Kasumi-1 (cell line): ENCODE measurements at places on chromosomes 11 and 22.

DNA sequence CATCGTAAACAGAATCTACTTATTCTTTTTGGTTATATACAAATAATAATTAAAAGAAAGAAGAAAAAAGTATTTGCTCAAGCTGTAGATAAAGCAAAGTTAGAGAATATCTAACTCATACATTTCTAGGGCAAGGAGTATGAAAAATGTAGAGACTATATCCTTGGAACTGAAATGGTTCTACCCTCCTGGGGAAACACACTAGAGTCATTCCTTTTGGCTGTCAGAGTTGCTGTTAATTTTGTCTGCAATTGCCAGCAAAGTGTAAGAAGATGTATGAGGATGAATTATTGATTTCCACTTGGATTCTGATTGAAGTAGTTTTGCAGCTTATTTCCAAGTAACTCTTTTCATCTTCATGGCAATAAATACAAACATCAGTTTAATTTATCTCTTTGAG is 69.1 kb downstream of the SLC17A6 start:
- DNase-seq: no peak

GRCh38 chr11:72012897-72013721 is 14.4 kb downstream of the IL18BP start:
- no peak for DNase-seq

DNA sequence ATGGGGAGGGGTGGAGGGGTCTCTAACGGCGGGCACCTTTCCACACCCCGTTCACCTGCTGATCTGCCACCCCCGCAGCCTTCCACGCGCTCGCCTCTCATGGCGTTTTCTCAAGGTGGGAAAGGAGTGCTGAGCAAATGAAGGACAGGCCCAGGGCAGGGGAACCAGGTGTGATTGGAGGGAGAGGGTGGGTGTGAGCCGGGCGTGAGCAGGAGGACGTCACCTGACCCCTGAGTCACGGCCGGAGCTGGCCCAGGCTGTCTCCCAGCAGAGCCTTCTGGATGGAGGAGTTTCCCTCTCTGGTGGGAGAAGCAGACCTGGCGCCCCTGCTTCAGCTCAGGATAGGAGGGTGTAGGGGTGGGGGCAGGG is 14.0 kb upstream of the ARHGAP8 start:
- no peak for DNase-seq

- no peak for DNase-seq
These were observed 5.4 kb upstream of the RPS6KB2 start for GRCh38 chr11:67422891-67423290.

DNA sequence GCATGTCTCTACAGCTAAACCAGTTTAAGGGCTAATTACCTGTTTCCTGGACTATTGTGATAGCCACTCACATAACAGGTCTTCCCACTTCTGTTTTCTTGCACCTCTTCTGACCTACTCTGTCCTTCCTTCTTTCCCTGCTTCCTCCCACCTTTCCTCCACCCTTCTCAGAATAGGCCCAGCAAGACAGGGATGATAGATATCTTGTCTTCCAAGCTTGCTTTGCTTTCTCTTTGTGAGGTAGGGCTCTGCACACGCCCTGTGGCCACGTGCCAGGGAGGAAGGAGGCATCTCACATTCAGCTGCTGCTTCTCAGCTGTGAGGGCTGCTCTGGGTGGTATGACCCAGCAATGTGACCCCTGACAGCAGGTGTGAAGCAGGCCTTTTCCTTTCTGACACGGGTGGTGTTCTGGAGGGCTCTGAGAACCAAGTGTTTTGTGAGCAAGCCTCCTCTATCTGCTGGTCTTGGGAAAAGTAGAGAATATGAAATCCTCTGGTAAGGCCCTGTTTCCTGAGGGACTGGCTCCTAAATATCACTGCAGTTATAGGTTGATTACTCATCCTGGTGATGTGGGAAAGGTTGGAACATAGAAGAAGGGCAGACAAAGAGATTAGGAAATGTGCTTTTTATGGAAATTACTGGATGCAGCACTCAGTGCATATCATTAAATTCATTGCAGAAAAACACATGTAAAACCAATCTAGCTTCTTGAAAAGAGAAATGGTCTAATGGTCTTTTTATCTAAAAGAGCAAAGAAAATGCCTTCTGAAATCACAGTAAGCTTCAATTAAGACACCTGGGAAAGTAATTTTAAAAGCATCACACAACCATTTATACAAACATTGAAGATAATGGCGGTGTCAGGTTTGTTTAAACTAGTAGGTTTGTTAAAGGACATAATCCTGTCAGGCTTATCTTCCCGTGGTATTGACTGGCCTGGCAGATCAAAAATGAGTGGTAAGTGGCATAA is 8.5 kb downstream of the AMOTL1 start:
- DNase-seq: no peak

DNA sequence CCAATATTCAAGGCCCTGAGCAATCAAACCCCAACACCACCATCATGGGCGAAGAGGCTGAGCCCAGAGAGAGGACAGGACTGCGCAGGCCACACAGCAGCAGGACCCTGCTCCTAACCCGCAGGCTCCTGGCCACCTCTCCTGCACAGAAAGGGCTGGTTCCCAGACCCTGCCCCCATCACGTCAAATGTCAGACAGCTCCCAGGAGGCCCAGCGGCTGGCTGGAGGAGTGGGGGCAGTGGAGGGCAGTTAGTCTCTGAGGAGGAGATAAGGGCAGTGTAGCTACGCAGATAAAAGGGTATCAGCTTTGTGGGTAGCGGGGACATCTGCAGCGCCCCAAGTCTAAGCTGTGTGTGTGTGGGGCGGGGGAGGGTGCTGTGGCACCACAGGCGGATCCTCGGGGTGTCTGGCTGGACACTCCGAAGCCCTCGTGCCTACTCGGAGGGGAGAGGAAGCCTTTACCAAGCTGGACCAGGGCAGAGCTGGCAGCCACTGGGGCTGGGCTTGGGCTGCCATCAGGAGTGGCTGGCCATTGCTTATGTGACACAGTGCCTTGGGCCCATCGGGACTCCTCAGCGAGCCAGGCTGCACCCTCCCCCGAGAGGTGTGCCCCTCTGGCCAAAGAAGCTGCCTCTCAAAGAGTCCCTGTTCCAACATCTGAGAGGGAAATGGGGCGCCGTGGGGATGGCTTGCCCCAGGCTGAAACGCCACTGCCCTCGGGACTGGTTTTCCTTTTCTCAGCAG is 21.5 kb downstream of the FADS3 start:
- no peak for DNase-seq
